MG63 (cell line): ENCODE measurements at places on chromosomes 7 and 10. TPM values are rescaled to one million over a fixed set of nuclear protein-coding genes. Genes with fewer than 3 reads are reported as not detected.

PGAM2 gene
- total RNA-seq: not detected in 2 replicates

GRCh38 chr10:2681891-2682290 is 385.5 kb upstream of the PFKP start:
- no peak for DNase-seq

NXPH1 gene
- not detected in 2 replicates for total RNA-seq

KNDC1 gene
- total RNA-seq: 0.92 and 1.5 TPM in 2 replicates

DNA sequence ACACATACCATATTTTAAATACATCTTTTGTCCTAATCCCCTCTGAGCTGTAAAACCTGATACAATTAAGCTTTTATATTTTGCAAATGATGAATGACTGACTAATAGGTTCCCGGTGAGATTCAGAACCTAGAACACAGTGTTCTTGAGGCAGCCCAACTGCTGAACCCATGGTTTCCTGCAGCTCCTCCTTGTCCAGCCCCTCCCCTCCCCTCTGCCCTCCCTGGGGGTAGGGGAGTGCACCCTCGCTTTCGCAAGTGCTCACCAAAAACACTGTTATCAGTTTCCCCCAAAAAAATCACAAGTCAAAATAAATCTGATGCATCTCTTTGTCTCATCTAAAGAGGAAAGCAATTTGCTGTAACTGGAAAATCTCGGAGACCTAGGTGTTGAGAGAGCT is 602.8 kb downstream of the KCNMA1 start:
- DNase-seq: no peak

RARRES2 gene
- total RNA-seq: not detected in 2 replicates
